ENCODE measurements at places on chromosomes 1 and 21.

- no peak for DNase-seq
Measured at GRCh38 chr1:37718901-37719571, 26.7 kb downstream of the CDCA8 start.

DNA sequence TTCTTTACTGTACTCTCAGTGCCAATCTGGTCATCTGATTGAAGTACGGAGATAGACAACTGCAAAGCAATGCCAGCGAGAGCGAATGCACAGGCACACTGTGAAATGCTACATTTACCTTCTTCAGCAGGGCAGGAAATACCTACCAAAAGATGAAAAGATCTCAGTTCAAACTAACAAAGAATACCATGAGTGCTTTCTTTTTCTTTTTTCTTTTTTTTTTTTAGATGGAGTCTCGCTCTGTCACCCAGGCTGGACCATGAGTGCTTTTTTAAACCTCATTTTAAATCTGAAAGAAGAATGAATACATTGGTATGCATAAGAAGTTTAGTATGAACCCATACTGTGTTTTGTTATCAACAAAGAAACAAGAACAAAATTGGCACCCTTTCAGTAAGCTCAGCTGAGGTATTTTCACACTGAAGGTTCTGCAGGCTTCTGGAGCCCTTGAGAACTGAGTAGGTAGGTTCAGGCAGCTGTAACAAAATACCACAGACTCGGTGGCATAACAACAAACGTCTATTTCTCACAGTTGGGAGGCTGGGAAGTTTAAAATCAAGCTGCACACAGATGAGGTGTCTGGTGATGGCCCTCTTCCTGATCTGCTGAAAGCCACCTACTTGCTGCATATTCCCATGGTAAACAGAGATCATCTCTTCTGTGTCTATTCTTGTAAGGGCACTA lies 1.7 kb upstream of the CHI3L2 start:
- no peak for DNase-seq

- no peak for DNase-seq
Measured at GRCh38 chr1:67838180-67838910, 5.1 kb upstream of the GNG12 start.

DNA sequence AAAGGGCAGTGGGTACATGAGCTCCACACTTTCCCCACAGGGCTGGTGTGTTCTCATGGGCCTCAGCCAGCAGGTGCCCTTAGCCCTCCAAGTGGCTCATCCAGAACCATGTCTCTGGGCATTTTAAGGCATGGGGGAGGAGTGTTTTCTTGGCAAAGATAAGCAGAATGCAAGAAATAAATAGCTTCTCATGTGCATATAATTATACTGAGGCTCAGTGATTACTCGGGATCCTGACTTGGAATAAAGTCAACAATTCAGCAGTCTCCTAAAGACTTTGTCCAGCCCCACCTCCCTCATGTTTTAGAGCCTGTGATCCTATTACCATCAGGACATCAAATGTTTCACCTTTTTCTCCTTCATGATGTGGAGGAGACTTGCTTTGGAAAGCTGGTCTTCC lies 92.7 kb upstream of the COG2 start:
- no peak for DNase-seq

DNA sequence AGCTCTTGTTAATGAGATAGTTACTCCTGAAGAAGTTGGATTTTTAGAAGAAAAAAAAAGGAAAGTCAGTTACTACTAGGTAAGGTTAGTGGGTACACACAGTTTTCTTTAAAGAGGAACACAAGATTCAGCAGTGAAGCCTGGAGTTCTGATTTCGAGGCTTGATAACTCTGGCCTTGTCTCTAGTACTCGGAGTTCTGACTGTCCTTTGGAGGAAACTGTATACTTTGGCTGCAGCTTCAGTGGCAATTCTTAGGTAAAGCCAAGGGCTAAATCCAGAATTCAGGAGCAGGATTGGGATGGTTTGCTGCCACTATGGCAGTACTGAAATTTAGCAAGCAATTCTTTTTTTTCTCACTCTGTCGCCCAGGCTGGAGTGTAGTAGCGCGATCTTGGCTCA lies 9.2 kb downstream of the ACADM start:
- no peak for DNase-seq

DNA sequence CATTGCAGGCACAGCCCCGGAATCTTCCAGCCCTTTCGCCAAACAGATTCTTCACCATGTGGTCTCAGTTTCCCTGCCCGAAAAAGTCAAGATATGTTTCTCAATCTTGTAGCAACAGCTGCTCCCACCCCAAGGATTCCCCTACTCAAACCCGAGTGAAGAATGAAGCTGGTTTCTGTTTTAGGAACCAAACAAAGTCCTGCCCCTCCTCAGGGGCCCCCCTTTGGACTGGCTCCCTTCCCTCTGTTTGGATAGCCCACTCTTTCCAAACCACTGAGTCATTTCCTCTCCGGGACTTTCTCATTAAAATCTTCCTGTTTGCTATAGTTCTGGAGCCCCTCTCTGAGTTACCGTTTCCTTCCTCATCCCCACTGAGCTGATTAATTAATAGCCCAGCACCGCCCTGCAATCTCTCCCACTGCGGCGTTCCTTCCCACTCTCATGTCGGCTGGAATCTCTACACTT lies 100.9 kb downstream of the TSEN15 start:
- DNase-seq = no peak

GRCh38 chr1:183093786-183094298 lies 70.6 kb downstream of the LAMC1 start:
- DNase-seq = peak; percentile 43

GRCh38 chr1:109814993-109815786 lies 51.5 kb upstream of the EPS8L3 start:
- DNase-seq = no peak

DNA sequence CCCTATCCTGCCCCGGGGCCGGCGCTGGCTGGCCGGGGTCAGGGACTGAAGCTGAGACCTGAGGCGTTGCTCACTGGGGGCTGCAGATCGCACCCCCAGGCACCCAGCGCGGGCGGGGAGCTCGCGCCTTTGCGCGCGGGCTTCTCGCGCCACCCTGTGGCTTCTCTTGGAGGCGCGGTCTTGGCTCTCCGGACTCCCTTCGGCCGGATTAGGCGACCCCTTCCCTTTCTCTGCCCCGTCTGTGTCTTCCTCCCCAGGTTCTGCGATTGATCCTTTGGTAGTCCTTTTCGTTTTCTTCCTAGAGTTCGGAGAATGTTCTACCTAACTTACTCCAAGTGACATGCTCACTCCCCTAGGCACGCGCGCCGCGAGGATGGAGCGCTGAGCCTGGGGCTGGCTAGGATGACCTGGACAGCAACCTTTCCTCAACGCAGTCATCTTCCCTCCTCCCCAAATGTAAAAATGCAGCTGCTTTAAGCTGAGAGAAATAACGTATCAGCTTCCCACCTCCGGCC lies 495 bp upstream of the NTRK1 start:
- peak; percentile 76 for DNase-seq

GRCh38 chr1:56115701-56116100 lies 463.7 kb downstream of the PLPP3 start:
- no peak for DNase-seq

GRCh38 chr1:234368320-234369032 lies 4.8 kb upstream of the COA6 start:
- no peak for DNase-seq

- DNase-seq = no peak
Measured at GRCh38 chr21:28788030-28788429, 204.6 kb downstream of the LTN1 start.

DNA sequence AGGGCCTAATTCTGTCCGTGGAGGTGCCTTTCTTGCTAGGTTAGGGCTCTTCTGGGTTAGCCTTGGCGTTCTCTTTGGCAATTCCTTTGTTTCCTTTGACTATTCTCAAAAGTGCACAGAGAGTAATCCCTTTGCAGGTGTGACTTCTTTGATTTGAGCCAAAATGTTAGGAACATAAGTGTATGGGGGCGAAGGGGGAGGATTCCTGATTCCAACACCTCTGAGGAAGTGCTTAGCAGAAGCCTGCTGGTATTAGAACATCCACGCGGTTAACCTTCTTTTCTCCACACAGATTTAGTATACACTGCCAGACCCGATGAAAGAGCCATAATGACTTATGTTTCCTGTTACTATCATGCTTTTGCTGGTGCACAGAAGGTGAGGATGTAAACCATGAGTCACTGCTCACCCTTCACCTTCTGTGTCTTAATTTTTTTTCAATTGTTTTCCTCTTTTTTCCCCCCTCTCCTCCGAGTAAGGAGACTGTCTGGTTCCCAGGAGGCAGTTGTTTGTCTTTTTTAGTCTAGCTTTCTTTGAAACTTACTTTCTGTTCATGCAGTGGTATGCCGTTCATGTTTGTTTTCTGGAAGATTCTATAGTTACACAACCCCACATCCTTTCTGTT lies 48.0 kb downstream of the ACTN2 start:
- DNase-seq = no peak

DNA sequence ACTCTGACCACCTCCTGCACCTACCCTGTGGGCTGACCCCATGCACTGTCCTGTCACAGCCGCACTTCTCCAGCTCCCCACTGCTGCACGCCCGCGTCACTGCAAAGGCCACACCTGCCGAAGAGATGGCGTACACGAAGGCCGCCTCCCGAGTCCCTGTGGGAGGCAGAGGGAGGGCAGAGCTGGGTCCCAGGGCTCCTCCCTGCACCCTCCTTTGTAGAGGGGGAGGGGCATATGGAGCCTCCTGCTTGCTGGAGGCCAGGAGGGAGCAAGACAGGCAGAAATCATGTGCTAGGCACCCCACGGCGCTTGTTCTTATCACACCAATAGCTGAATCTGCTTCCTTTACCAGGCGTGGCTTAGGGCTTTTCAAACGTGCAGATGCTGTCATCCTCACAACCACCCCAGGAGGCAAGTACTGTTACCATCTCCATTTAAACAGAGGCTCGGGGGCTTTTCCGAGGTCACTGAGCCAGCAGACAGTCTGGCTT lies 21.4 kb downstream of the WNT4 start:
- DNase-seq = no peak

GRCh38 chr1:29786791-29787732 lies 550.7 kb downstream of the PTPRU start:
- DNase-seq = no peak

- DNase-seq = no peak
Measured at GRCh38 chr1:171372418-171373084, 58.6 kb downstream of the FMO4 start.

DNA sequence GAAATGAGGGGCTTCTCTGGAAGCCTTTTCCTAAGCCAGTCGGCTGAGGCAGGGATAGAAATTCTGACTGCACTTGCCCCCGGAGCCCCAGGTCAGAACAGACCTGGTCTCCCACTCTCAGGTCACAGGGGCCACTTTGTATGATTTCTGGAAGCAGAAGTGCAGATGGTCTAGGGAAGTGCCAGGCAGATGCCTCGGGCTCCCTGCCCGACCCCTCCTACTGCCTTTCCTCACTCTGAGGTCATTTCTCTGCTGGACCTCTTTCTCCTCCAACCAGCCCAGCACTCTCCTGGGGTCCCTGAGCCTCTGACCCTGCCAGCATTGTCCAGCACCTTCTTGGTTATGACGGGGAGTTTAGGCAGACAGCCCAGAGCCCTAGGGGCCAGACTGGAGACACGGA lies 8.7 kb downstream of the RUNX3 start:
- DNase-seq = no peak

- DNase-seq = no peak
Measured at GRCh38 chr1:117008656-117009055, 7.1 kb downstream of the CD101 start.

- DNase-seq = no peak
Measured at GRCh38 chr21:41411449-41412089, 14.5 kb upstream of the MX1 start.

DNA sequence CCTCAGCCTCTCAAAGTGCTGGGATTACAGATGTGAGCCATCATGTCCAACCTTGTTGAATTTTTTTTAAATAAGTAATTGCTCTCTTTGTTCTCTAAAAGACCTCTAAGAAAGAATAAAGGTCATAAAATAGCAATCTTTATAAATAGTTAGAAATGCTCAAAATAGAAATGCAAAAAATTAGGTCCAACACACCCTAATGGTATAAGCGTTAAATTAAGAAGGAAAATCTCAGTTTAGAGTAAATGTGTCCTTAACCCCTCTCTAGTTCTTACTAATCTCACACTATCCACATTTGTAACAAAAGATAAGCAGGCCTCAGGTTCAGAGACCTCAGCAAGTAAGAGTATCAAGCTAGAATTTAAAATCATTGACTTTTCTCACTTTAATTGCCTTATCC lies 38.3 kb upstream of the GLIS1 start:
- DNase-seq = no peak

- DNase-seq = no peak
Measured at GRCh38 chr21:41043014-41043413, 124.9 kb upstream of the BACE2 start.

DNA sequence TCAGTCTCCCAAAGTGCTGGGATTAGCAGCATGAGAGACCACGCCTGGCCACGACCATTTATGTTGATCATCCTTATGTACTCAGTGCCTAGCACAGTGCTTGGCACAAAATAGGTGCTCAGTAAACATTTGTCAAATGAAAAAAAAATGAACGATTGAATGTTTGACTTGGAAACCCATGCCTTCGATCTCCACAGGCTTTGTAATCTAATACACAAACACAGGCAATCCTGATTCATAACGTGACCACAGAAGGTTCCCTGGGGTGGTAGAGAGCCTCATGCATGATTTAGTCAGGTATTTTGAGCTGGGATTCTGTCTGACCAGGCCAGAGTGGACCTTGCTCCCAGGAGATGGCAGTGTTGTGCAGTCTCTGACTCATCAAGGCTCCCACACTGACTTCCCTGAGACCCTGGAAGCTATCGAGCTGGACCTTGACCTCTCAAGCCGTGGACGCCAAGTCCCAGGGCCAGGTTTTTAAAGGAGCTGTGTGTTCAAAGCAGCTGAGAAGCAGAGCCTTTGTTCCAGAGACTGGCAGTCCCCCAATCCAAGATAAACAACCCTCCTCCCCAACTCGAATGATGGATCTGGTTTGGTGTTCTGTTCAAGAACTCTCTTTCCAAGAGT lies 81.1 kb downstream of the PGM1 start:
- DNase-seq = peak; percentile 82

DNA sequence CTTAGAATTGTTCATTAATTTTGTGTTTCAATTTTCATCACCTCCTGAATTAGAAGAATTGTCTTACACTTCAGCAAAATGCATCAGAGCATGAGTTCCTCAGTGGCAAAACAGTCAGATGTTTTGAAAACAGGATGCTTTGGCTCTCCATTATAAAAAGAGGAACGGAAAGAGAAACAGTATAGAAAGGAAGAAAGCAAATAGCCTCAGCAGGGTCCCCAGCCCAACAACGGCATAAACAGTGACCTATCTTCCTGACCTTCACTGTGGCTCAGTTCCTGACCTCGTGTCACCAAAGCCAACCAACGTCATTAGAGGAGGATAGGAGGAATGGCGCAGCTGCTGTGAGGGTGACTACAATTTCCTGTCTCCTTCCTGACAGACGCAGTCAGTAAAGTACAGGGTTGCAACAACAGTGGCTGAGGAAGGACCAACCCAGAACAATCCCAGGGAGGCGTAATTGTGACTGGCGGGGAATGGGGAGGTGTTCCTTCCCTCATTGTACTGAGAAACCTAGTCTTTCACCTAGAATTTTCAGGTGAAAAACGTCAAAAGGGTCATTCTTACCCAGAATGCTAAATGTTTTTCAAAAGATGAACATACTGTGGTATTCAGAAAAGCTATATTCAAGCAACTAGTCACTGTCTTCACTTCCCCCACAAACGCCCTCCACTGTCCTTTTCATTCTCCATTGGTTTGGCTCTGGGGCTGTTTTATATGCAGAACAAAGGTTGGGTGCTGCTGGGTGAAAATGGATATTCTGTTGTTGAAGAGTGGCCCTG lies 197.9 kb upstream of the SGIP1 start:
- no peak for DNase-seq

- DNase-seq = no peak
Measured at GRCh38 chr1:7520496-7520895, 250.6 kb upstream of the VAMP3 start.

- DNase-seq = no peak
Measured at GRCh38 chr1:152786077-152786476, at the start of gene LCE1E. Gene LCE1E, plus strand, starts transcription at chr1:152786257. Its CDS starts 1,043 bp downstream, at chr1:152787300.

- no peak for DNase-seq
Measured at GRCh38 chr1:10398278-10398733, 558 bp upstream of the PGD start.
